ENCODE measurements at places on chromosomes 4 and X. TPM values are rescaled to one million over a fixed set of nuclear protein-coding genes. Genes with fewer than 3 reads are reported as not detected.

Gene PLP2
- 54.3 TPM for total RNA-seq

Gene HPSE
- total RNA-seq = 0.66 TPM

Gene SMR3B
- not detected for total RNA-seq

Gene UGT2B11
- total RNA-seq = not detected

Gene UGT2A3
- not detected for total RNA-seq

Gene MAOA
- total RNA-seq = 1.0 TPM

Gene FGB
- total RNA-seq = not detected

Gene CACNA1F
- not detected for total RNA-seq

Gene SLC34A2
- total RNA-seq = not detected

Gene ING2
- total RNA-seq = 6.6 TPM

Gene MAB21L2
- not detected for total RNA-seq

Gene PRDM8
- total RNA-seq = 29.3 TPM
